ENCODE measurements at places on chromosomes 11 and 22.

GRCh38 chr11:83317757-83318690, 31.9 kb upstream of the CCDC90B start:
- DNase-seq = no peak

GRCh38 chr11:86159581-86159891, 85.0 kb upstream of the EED start:
- no peak for DNase-seq

DNA sequence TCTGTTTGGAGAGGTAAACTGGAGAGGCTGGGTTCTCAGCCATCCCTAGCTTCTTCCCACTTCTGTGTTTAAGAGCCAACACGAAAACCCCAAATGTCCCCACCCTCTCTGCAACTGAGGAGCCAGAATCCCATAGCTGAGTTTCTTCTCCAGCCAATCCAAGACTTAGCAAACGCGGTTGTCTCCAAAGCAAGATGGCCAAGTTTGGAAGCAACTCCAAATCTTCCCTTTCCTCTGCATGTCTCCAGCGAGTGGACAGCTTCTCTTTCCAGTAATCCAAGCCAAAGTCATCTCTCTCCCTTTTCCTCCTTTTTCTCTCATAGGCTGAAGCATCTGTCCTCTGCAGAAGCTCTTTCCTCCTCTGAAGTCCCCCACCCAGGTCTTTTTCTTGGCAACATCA, 539.2 kb downstream of the MIAT start:
- DNase-seq = no peak

DNA sequence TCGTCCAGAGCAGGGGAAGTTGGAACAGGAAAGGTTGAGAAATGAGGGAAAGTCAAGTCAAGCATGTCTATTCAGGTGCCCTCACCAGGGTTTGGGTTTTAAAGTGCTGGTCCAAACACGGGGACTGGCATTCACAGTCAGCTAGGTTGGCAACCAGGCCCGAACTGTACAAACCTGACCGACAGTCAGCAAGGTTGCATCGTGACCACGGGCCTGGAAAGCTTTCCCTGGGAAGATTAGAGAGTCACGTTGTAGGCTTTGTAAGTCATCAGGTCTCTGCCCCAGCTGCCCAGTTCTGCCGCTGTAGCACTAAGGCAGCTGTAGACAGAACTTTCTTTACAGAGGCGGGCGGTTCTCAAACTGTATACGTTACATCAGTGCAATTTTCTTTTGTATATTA, 7.4 kb downstream of the KRTAP5-10 start:
- DNase-seq = no peak

- no peak for DNase-seq
Observed at GRCh38 chr11:45023065-45023365, 72.3 kb upstream of the TP53I11 start.

GRCh38 chr11:95461858-95462257, 230.9 kb upstream of the SESN3 start:
- no peak for DNase-seq

- DNase-seq = no peak
Observed at GRCh38 chr22:30005213-30005857, 74.9 kb upstream of the HORMAD2 start.

DNA sequence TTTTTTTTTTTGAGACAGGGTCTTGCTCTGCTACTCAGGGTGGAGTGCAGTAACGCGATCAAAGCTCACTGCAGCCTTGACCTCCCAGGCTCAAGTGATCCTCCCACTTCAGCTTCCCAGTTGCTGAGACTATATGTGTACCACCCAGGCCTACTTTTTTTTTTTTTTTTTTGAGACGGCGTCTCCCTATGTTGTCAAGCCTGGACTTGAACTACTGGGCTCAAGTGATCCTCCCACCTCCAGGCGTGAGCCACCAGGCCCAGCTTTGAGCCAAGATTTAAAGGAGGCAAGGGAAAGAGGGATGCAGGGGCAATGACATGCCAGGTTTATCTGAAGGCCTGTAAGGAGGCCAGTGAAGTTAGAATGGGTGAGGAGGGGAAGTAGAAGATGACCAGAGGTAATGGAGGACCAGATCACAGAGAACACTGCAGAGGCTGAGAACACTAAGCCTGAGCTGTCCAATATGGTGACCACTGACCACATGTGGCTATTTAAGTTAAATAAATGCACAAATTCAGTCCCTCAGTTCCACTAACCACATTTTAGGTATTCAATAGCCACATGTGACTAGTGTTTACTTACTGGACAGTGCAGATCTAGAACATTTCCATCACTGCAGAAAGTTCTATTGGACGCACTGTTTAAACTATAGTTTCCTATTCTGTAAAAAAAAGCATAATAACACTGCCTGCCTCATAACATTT, 8.1 kb downstream of the DESI1 start:
- DNase-seq = no peak

DNA sequence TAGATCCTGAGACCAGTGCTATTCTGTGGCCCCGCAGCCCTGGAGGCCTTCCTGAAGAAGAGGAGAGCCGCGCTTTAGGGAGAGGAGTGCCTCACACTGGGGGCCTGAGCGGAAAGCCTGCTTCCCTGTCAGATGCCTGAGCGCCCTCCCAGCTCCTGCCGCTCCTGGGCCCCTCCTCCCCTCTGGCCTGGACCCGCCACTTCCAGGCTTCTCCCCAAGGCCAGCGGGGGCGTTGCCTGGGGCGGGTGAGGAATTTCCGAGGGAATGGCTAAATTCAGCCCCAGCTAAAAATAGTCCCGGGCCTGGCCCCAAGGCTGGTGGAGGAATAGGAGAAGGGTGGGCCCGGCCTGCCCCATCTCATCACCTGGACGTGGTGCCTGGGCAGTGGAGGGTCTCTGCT, 15.4 kb downstream of the ARHGEF17 start:
- no peak for DNase-seq

DNA sequence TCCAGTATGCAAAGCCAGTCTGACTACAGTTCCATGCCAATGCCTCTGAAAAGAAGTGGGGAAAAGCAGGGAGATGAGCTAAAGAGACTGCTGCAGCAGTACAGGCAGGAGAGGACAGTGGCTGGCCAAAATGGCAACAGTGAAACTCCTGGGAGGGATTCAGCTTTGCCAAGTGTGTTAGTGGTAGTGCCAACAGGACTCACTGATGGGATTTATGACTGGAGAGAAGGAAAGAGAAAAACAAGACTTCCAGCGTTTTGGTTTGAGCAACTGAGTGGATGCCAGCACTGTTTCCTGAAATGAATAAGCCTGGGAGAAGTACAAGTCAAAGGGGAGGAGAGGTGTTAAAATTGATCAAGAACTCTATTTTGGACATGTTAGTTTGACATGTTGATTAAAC, 80.9 kb downstream of the PLEKHA7 start:
- no peak for DNase-seq

GRCh38 chr11:36818410-36818809, 220.4 kb upstream of the RAG2 start:
- no peak for DNase-seq

DNA sequence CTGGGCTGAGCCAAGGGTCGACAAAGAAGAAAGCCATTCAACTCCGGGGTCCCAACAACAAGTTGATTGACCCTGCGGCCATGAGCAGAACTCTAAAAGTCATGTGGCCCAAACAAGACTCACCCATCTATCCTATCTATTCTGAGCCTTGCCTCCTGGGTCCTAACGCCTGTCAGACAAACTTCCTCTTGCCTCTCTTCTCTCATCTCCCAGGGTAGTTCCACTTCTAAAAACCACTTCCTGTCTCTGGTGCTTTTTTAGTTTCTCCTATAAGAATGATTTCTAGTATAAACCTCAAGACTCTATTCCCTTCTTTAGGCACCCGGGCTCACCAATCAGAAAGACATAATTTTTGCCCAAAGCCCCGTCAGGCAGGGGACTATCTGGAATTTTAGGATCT, 530.2 kb downstream of the DLG2 start:
- no peak for DNase-seq

DNA sequence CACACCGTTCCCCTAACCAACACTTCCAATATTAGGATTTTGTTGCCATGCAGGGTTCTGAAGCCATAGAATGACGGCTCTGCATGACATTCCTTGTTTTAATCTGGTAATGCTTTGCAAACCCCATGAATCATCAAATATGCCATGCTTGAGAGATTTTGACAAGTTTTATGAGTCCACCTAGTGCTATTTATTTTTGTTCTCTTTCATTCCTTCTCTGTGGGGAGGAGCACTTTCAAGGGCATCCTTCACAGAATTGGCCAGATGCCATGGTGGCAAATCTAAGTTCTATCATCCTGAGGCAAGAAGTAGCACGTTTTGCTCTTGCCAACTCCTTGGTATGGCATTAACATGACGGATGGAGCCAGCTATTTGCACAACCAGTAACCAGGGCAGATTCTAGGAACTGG, 268.4 kb downstream of the FAM76B start:
- DNase-seq = no peak

Data from cortex of kidney (tissue), 1 donor.